ENCODE measurements at places on chromosomes 11 and 22. TPM values are rescaled to one million over a fixed set of nuclear protein-coding genes. Genes with fewer than 3 reads are reported as not detected.

The PARVG gene
- 7.3 TPM for polyA plus RNA-seq

The CREB3L1 gene
- 5.8 TPM for polyA plus RNA-seq

The TMEM45B gene
- 0.62 TPM for polyA plus RNA-seq

The C11orf42 gene
- not detected for polyA plus RNA-seq

The ELF5 gene
- 0.14 TPM for polyA plus RNA-seq

The P2RY2 gene
- polyA plus RNA-seq, result not detected

All from adipose tissue (tissue), 3 donors.